ENCODE measurements at places on chromosomes 2 and 18.

GRCh38 chr18:47118981-47119380 lies 31.3 kb downstream of the HDHD2 start:
- no peak for DNase-seq

- DNase-seq = no peak
These were observed 133.9 kb upstream of the FSHR start for GRCh38 chr2:49288113-49288705.

DNA sequence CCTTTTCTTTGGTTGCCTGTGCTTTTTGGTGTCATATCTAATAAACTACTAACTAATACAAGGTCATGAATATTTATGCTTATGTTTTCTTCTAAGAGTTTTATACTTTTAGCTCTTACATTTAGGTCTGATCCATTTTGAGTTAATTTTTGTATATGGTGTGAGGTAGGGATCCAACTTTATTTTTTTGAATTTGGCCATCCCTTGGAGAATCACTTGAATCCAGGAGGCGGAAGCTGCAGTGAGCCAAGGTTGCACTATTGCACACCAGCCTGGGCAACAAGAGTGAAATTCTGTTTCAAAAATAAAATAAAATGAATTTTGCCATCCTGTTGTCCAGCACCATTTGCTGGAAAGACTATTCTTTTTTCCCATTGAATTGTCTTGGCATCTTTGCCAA lies 8.6 kb upstream of the HPCAL1 start:
- no peak for DNase-seq

- no peak for DNase-seq
These were observed 186.5 kb upstream of the NRP2 start for GRCh38 chr2:205495819-205496218.

DNA sequence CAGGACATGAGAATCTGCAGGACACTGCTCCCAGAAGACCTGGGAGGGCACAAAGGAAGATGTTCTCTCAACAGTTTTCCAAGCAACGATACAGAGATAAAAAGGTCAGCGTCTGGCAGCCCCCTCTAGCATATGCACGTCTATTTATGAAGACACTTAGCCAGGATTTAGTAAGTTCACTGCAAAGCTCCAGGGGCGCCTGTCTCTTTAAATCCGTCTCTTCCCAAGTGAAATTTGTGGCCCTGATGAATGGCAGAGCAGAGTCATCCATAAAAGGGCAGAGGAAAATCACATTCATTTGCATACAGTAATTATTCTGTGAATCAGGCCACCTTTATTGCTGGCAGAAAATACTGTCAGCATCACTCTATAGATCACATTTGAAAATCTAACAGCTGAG lies 390.9 kb upstream of the SMIM21 start:
- DNase-seq = no peak

GRCh38 chr2:164852086-164852485 lies 10.5 kb upstream of the COBLL1 start:
- no peak for DNase-seq

GRCh38 chr2:235654103-235654813 lies 160.4 kb downstream of the AGAP1 start:
- DNase-seq = no peak
